ENCODE measurements at places on chromosomes 4 and X.

DNA sequence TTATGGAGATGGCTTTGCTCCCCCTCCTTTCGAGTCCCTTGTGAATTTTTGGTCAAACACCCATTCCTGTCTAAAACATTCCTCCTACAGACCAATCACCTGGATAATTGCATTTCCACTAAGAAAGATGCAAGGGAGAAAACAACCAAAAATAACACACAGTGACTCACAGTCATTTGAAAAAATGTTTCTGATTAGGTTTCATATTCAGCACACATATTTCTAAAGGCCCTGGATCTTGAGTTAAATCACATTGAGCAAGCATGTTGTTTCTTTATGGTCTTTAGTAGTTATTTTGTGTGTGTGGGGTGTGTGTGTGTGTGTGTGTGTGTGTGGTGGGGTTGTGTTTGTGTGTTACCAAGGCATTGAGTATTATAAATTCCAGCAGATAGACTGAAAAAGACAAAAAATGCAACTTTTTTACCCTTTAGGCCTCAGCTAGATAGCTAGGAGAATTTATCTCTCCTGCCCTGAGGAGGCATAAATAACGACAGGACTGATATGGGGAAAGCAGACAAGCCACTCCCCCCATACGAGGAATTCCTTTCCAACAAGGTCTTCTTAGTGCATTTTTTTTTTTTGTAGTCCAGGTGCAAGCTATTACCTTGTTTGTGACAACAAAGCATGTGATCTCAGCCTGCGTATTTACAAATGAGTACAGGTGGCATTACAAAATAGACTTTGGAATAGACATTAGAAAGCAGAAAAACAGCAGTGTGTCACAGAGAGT is 265.4 kb upstream of the ADGRL3 start:
- no peak for DNase-seq

DNA sequence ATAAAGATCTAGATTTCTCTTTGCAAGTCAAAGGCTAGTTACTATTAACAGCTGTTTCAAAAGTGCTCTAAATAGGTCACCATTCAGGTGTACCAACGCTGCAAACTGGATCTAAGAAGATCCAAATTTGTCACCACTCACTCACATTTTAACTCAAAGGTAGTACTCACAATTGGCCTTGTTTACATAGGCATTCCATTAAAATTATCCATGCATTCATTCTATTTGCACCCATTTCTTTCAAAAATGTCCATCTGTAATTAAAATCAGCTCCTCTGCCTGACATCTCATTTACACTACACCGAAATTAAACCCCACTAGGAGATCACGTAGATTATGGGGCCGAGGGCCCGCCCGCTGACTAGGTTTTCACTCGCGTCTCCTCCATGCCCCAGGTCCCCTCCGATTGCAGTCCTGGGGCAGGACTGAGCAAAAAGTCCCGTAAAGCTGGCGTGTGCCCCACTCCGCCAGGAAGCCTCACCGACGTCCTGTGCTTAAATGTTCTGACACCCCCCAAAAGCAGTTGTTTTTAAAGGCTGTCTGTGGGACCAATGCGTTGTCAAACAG is 1.3 kb upstream of the ING2 start:
- DNase-seq = peak; percentile 7

DNA sequence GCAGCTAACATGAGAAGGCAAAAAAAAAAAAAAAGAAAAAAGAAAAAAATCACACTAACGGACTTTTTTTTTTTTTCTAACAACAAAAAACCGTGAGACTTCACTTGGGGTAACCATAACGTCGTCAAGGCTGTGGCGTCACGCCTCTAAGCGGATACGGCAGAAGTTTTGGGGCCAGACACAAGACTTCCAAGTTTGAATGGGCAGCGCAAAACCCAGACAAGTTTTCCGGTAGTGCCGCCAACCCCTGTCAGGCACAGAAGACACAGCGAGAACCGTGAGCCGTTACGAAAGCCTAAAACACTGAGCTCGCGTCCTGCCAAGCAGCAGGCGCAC is 556 bp upstream of the SMARCA5 start:
- DNase-seq = no peak

DNA sequence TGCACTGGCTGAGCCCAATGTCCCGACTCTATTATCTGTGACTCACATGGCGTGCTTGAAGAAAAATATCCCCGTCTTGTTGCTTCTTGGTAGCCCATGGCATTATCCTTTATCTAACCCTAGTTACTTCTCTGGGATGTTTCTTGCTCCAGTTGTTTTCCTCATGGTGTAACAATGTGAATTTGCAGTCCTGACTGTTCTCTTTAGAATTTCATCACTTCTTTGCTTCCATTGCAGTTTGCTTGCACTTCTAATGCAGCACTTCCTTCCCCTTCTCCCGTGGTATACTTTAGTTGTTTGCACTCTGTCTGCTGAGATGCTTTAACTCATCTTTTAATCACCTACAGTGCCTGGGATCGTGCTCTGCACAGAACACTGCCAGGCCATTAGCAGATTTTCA is 126.9 kb downstream of the MAML3 start:
- DNase-seq = no peak

DNA sequence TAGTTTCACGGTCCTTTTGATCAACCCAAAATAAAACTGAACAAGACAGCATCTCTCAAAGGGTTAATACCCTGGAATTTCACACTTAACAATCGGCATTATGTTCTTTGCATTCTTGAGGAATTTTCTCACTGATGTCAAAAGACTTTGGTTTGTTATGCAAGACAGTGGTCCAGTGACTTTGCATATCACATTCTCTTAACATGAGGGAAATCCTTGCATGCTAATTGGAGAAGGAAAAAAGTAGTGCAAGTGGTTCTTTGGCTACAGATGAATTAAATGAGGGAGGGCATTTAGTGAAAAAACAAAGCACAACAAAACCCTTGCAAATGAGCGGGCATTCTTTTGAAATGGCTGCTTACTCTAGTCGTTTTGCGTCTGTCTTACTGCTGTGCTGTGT is 105.1 kb upstream of the LIMCH1 start:
- DNase-seq = no peak

DNA sequence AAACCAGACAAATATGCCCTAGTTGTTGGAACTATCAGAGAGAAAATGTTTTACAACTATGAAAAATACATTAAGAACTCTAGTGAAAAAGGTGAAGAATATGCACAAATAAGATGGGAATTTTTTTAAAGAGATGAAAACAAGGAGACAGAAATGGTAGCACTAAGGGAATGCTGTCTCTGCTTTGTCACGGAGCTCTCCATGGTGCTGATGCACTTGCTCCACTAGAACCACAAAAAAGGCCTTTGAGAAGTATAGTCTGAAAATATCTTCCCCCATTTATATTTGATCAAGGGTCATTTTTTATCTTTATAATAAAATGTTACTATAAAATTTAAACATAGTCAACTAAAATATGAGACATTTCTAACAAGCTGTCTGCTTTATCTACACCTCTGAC is 1655.5 kb upstream of the AGA start:
- DNase-seq = peak; percentile 2

DNA sequence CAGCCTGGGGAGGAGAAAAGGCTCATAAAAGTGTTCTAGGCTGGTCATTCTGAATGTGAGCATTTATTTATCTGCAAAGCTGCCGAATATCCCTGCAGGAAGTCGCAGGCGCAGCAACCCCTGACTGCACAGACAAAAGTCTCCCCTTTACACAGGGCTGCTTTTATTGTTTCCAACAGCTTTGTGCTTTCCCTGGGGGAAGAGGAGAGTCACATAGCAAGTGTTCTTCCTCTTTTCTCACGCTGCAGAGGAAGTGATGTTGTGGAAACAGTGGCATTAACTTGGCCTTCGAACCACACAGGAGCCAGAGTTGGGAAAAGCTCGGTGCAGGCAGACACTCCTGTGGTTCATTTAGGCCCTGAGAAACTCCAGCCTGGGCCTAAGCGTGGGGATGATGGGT is 81.5 kb upstream of the BCOR start:
- no peak for DNase-seq

DNA sequence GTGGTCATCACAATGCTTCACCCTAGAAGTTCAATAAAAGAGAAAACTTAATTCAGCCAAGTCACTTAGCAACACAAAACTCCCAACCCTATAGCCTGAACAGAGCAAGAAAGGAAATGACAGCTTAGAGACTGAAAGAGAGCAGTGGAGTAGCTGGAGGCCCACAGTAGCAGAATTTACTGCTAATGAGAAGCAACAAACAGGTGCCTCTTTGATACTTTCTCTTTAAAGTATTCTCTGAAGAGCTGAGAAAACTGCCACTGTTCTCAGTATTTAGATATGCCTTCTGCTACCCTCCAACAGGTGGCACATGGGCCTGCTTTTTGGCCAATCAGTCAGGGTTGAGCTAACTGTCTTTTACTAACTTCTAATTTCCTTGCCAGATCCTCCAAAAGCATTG is 240.0 kb downstream of the GPC3 start:
- peak; percentile 51 for DNase-seq

DNA sequence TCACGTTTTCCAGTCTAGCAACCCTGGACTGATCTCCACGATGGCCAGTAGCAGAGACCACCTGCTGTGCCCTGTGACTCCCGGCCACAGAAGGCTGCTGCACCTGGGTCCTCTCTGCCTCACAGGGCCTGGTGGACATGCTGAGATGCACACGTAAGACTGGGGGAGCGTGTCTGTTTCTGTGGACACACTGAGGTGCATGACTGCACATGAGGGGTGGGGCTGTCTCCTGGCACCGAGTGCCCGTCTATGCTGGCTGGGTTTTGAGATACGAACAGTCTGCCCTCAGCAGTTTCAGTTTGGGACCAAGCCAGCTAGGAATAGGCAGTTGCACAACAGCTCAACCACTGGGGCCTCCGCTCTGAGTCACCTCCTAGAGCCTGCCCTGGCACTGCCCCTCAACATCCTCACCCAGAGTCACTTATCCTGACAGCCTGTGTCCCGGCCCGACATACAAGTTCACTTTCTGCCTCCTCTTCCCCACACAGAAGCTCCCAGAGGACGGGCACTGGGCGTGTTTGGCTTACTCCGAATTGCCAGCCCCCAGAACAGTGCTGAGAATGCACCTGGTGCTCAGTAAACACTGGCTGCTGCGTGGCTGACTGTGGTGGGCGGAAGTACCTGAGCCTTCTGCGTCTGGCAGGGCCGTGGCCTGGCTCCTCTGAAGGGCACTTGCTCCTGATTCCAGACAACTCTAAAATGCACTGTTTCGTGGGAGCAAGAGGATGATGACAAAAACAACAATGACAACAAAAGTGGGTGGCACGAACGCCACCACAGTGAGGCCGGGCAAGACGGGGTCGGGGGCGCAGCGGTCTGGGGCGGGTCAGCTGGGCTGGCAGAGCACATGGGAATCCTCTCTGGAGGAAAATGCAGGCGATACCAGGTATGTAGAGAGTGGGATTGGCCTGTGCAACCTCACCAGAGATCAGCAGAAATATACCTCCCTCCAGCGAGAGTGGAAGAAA is 30.9 kb downstream of the RNF212 start:
- DNase-seq = no peak

GRCh38 chrX:10395179-10395578 is 225.2 kb downstream of the MID1 start:
- DNase-seq = no peak

GRCh38 chr4:139813881-139814280 is 148.3 kb downstream of the MGST2 start:
- DNase-seq = no peak

GRCh38 chr4:39362827-39363226 is 3.3 kb downstream of the RFC1 start:
- no peak for DNase-seq

- DNase-seq = no peak
Observed at GRCh38 chr4:142809559-142809958, 36.5 kb downstream of the INPP4B start.

- DNase-seq = no peak
Observed at GRCh38 chrX:129626026-129626425, 28.7 kb downstream of the APLN start.

DNA sequence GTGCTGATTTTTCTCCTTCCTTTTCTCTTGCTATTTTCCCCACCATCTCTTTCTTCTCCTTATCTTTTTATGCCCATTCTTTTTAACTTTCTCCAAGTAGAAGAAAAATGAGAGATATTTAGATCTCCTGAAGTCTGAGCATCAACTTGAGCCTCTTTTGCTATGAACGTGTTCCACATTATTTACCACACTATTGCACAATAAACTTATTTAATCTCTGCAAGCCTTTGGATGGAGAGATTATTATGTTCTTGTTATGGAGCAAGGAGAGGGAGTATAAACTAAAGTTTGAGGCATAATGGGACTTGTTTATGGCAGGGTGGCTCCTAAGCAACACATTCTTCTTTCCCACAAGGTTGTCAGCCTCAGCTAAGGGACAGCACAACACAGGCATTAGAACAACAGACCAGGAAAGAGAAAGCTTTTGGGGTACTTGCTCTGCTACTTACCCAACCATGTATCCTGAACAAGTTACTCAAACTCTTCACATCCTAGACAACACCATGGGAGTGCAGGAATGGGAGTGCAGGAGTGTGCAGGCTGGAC is 365.5 kb upstream of the BOD1L1 start:
- no peak for DNase-seq

- no peak for DNase-seq
Observed at GRCh38 chr4:119328695-119329094, 6.8 kb upstream of the FABP2 start.

DNA sequence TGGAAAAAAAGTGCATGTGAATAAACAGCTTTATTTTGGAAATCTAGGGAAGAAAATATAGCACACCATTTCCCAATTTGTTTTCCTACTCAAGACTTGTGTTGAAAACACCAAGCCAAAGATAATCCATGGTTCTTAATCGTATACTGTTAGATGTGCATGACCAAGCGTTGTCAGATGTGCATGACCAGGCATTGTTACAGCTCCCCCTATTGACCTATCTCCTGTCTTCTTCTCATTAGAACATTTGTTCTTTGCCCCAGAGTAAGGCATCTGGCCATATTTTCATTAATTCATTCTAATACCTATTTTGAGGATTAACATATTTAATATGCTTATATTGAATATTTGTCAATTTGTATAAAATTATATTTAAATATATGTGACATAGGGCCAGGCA is 14.4 kb upstream of the VCX start:
- DNase-seq = peak; percentile 7

- DNase-seq = no peak
Observed at GRCh38 chr4:182695009-182695408, 222.2 kb downstream of the DCTD start.

Data from GM12865 (cell line).